ENCODE measurements at places on chromosomes 1 and 21. TPM values are rescaled to one million over a fixed set of nuclear protein-coding genes. Genes with fewer than 3 reads are reported as not detected.

Gene UROD
- 49.2 TPM for total RNA-seq

Gene PDC
- total RNA-seq = not detected

Gene FCGR1A
- total RNA-seq = not detected

Gene GBP7
- not detected for total RNA-seq

Gene SLC30A2
- total RNA-seq = 0.06 TPM

Gene ELAVL4
- not detected for total RNA-seq

Gene KRTAP21-2
- not detected for total RNA-seq

Gene TMEM52
- 0.65 TPM for total RNA-seq

Gene GJA5
- not detected for total RNA-seq

Gene TIE1
- total RNA-seq = 0.09 TPM

Gene GBP2
- total RNA-seq = 0.69 TPM

Gene AJAP1
- not detected for total RNA-seq

Gene AGT
- 0.14 TPM for total RNA-seq

Gene RGS1
- total RNA-seq = not detected

Gene MIB2
- total RNA-seq = 17.7 TPM

Gene OR2L3
- not detected for total RNA-seq

Gene SLC45A1
- 2.9 TPM for total RNA-seq

Gene DCST1
- not detected for total RNA-seq

Gene L1TD1
- not detected for total RNA-seq

Gene ADGRB2
- 7.7 TPM for total RNA-seq

Gene TMEM269
- 0.08 TPM for total RNA-seq

Gene KLHDC9
- 1.7 TPM for total RNA-seq

Gene CELA2A
- total RNA-seq = not detected

Gene MEX3A
- total RNA-seq = 2.8 TPM

Gene NUDC
- total RNA-seq = 147 TPM

Gene PEAR1
- total RNA-seq = 7.8 TPM

Gene EPHA10
- 0.77 TPM for total RNA-seq

Gene NIBAN1
- 1.0 TPM for total RNA-seq

Gene FOXD2
- 0.40 TPM for total RNA-seq

Gene CRP
- not detected for total RNA-seq

Gene ZNF648
- not detected for total RNA-seq

Gene BMP8B
- total RNA-seq = 4.2 TPM

Gene DNAH14
- 16.3 TPM for total RNA-seq

Gene CHIA
- not detected for total RNA-seq

Gene ATP13A2
- total RNA-seq = 25.6 TPM

Gene SPRR2G
- total RNA-seq = not detected

Gene TNFSF4
- 0.04 TPM for total RNA-seq

Gene BARHL2
- not detected for total RNA-seq

Gene FCRL2
- not detected for total RNA-seq

Gene ICOSLG
- 2.6 TPM for total RNA-seq

Gene FALEC
- not detected for total RNA-seq

Gene GNG12
- total RNA-seq = 74.7 TPM

Gene CLK2
- 31.1 TPM for total RNA-seq

Gene S100A16
- 483 TPM for total RNA-seq

Gene DNAJC28
- 0.40 TPM for total RNA-seq

Gene E2F2
- 3.4 TPM for total RNA-seq

Gene SH2D1B
- total RNA-seq = 0.15 TPM

Gene ERICH3
- total RNA-seq = not detected

Gene GRHL3
- total RNA-seq = 0.39 TPM

Gene CRABP2
- 11.6 TPM for total RNA-seq

Measured in A549 treated with DMSO at 1 μM for 4 hours (cell line).